Eye (tissue), 1 donor: ENCODE measurements at places on chromosomes 5 and 9.
A peak's percentile ranks its signal among the peaks of the same experiment; 100 is the strongest.

GRCh38 chr9:110432253-110432652 lies 94.6 kb upstream of the TXNDC8 start:
- DNase-seq: no peak

DNA sequence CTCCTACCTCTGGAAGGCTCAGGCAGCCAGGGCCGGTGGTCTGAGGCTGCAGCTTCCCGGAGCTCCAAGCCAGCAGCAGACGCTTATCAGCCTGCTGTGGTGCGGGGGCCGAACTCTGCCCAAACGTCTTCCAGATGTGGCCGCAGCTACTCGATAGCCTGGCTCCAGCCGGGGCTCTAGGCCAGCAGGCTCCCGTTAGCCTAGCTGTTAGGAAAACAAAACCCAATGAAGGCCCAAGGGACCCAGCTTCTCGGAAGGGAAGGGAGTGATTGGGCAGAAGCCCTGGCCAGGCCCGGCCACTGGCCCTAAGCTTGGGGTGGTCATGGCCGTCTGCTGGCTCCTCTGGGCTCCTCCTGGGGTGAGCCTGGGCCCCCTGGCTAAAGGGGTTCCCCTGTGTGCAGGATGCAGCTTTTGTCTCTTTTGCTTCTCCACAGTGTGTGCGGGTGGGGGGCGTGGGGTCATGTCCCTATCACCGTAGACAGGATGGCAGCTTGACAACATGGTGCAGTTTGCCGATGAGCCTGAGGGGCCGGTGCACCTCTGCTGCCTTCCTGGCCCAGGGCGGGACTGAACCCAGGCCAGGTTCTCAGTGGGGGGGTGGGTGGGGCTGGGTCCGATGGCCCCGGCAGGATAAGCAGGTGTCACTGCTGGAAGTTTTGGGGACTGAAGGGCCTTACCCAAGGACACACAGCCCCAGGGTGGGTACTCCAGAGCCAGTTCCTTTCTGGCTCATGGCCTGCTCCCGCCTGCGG lies 18.7 kb downstream of the MYMK start:
- no peak for DNase-seq

GRCh38 chr9:122377241-122378164 lies 6.7 kb downstream of the PTGS1 start:
- DNase-seq: no peak

DNA sequence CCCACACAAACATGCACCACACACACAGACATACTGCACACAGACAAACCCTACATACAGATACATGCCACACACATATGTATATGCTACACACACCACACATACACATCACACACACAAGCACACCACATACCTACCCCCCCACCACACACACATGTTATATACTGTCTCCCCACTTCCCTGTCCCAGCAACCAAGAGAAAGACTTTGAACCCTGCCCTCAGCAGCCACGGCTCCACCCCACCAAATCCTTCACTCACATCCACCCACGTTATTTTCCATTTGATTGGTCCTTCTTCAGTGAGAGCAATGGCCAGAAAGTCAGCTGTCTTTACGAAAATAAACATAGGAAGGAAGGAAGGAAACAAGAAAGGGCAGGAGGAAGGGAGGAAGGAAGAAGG lies 479.8 kb downstream of the DIRAS2 start:
- no peak for DNase-seq

DNA sequence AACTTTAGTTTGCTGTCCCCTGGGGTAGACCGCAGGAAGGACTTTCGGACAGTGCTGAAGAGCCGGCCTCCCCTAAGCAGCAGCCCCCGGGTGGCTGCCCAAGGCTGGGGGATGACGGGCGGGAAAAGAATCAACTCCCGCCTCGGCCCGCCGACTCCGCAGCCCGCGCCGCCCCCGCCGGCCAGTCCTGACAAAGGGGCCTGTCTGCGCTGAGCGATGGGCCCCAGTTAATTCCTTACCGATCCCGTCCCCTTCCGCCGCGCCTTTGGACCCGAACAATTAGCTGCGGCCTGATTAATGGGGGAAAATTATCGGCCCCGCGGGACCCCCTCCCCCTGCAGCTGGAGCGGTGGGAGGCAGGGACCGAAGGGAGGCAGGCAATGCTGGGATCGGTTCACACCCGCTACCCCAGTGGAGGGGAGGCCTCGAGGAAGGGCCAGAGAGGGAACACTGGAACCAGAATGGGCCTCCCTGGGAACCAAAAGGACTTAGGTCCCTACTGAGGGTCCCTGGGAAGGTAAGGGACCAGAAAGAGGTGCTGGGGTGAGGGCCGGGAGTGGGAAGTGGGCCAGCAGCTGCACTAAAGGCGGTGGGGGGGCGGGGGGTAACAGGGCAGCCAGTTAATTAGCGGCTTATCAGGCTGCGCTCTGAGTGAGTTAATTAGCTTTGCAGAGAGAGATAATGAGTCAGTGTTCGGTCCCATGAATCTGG lies 4.2 kb downstream of the ARID3C start:
- DNase-seq: peak; percentile 54

DNA sequence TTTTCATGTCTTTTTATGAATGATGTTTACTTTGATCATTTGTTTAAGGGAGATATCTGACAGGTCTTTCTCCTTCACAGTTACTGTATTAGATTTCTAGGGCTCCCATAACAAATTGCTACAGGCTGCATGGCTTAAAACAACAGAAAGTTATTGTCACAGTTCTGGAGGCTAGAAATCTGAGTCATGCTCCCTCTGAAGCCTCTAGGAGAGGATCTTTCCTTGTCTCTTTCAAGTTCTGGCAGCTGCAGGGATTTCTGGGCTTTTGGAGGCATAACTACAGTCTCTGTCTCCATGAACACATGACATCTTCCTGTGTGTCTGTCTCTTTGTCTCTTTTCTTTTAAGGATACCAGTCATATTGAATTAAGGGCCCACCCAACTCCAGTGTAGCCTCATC lies 557.3 kb upstream of the SEMA6A start:
- DNase-seq: peak; percentile 14

DNA sequence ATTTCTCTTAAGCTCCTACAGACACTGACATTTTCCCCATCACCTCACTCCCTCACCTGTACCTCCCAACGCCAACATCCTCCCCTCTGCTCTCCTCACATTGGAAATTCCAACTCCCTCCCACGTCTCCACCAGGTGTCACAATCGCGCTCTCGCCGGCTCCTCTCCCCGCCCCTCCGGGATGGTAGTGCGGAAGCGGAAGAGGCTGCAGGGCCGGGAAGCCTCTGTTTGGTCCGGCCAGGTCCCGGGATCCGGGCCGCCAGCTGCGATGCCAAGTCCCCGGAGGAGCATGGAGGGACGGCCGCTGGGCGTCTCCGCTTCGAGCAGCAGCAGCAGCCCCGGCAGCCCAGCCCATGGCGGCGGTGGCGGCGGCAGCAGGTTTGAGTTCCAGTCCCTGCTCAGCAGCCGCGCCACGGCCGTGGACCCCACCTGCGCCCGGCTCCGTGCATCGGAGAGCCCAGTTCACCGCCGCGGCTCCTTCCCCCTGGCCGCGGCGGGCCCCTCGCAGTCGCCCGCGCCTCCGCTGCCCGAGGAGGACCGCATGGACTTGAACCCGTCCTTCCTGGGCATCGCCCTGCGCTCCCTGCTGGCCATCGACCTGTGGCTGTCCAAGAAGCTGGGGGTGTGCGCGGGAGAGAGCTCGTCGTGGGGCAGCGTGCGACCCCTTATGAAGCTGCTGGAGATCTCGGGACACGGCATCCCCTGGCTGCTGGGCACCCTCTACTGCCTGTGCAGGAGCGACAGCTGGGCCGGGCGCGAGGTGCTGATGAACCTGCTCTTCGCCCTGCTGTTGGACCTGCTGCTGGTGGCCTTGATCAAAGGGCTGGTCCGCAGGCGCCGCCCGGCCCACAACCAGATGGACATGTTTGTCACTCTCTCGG lies at the start of gene PLPP6:
Gene PLPP6 (plus strand): TSS at position 187 of the 881 bp plus-strand sequence. CDS start 82 bp downstream, at position 269.
- DNase-seq: peak; percentile 92

- DNase-seq: peak; percentile 75
Observed at GRCh38 chr5:145825751-145826180, 9.4 kb downstream of the PRELID2 start.

DNA sequence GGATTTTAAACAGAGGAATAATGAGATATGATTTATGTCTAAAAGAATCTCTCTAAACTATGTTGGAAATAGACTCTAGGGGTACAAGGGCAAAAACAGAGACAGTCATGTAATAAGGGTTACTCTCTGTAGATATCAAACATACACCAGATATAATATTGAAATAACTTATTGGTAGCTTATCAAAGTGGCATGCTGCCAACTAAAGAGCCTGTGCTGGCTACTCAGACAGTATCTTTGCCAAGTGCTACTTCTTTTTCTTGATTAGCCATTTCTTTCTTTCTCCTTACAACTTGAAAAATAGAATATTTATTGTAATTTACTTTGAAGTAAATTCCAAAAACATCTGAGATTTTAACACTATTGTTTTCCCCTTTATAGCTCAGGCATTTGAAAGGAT lies 34.9 kb downstream of the ZFYVE16 start:
- DNase-seq: no peak

DNA sequence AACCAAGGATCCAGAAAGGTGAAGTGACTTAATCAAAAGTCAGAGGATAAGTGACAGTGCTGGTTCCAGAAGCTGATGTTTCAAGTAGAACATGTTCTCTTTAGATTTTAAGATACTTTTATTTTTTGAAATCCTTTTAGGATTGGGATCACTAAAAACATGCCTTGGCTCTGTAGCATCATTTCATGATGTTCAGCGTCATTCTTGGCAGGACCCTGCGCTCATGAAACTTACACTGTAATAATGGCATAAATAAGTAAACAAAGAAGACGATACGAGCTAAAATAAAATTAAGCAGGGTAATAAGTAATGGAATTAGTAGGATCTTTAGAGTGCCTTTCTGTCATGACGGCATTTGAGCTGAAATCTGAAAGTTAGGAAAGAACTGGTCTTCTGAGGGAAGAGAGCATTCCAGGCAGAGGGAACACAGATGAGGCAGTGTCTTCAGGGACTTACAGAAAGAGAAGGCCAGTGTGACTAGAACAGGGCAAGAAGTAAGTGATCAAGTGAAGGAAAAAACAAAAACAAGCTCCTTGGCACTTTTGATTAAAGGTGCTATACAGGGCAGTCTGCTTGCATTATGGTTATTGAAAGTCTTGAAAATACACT lies 19.9 kb downstream of the CTNNA1 start:
- no peak for DNase-seq

GRCh38 chr5:143955141-143955540 lies 143.2 kb downstream of the HMHB1 start:
- DNase-seq: peak; percentile 9

GRCh38 chr5:10192309-10192708 lies 57.4 kb downstream of the ATPSCKMT start:
- DNase-seq: no peak

DNA sequence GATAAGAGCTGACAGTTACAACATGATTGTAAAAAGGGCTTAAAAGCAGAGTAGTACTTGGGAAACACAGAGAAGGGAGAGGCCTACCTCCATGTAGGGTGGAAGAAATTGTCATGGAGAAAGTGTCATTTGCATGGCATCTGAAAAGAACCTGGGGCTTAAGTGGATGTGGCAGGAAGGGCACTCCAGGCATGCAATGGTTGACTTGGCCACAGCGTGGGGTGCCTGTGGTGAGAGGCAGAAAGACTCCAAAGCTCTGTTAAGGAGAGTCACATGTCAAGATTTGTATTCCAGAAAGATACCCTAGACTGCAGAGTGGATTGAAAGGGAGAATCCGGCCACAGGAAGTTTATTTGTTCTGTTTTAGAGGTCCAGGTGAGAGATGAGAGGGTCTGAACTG lies 2.4 kb downstream of the POLR3G start:
- peak; percentile 42 for DNase-seq
